ENCODE measurements at places on chromosomes 11 and 22.

- no peak for DNase-seq
Measured at GRCh38 chr22:19904935-19905334, 36.6 kb upstream of the COMT start.

GRCh38 chr22:19597399-19597735, 73.2 kb upstream of the CLDN5 start:
- DNase-seq = no peak

- DNase-seq = no peak
Measured at GRCh38 chr11:65892661-65893317, 2.3 kb downstream of the CCDC85B start.

- DNase-seq = no peak
Measured at GRCh38 chr11:41895081-41895480, 435.6 kb upstream of the LRRC4C start.

DNA sequence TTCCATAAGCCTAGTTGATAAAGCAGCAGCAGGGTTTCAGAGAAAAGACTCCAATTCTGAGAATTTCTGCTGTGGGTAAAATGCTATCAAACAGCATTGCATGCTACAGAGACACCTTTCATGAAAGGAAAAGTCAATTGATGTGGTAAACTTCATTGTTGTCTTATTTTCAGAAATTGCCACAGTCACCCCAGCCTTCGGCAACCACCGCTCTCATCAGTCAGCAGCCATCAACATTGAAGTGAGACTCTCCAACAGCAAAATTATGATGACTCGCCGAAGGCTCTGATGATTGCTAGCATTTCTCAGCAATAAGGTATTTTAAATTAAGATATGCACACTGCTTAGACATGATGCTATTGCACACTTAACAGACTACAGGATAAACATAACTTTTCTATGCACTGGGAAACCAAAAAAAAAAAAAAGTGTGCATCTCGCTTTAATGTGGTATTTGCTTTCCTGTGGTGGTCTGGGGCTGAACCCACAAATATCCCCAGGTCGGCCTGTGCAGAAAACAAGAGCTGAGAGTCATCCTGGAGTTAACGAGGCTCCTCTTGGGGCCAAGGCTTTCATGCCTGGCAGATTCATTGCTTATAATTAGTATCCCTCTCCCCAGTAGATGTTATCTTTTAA, 192.1 kb downstream of the CTTN start:
- DNase-seq = no peak

GRCh38 chr11:47980907-47981621, 705 bp downstream of the PTPRJ start:
- peak; percentile 60 for DNase-seq

DNA sequence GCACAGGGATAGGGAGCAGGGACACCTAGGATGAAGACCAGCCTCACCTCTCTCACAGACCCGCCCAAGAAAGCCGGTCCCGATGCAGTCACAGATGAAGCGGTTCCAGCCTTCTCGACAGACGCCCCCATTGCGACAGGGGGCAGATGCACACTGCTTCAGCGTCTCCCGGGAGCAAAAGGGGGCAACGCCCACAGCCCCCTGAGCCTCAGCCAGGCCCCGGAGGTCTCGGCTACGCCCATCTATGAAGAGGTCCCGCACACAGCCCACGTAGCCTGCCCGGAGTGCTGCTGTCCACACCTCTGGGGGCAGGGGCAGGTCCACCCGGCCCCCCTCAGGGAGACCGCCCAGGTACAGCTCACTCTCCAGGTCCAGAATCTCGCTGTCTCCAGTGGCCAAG, 62.3 kb downstream of the NRXN2 start:
- no peak for DNase-seq

GRCh38 chr11:45212566-45213315, 66.3 kb downstream of the PRDM11 start:
- peak; percentile 46 for DNase-seq

GRCh38 chr22:44256556-44257485, 55.9 kb downstream of the SHISAL1 start:
- DNase-seq = no peak

DNA sequence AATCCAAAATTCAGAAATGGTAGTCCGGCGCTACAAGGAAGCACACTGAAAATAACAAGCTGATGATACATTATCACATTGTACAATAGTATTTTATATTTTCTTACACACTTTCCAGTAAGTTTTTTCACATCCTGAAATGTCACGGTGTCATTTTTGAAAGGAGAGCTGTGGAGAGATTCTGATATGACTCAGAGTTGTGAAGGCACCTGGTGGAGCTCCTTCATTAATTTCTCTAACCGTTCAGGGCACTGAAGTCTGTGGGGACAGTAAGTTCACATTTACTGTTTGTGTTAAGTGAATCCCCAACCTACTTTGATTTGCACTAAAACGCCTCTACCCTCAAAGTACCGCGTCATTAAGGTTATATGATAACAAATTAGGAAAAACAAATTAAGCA, 13.3 kb downstream of the LDHAL6A start:
- DNase-seq = no peak

- DNase-seq = no peak
Measured at GRCh38 chr11:11284481-11284880, 68.6 kb downstream of the CSNK2A3 start.

- DNase-seq = no peak
Measured at GRCh38 chr11:102320188-102320587, 2.9 kb downstream of the BIRC3 start.

DNA sequence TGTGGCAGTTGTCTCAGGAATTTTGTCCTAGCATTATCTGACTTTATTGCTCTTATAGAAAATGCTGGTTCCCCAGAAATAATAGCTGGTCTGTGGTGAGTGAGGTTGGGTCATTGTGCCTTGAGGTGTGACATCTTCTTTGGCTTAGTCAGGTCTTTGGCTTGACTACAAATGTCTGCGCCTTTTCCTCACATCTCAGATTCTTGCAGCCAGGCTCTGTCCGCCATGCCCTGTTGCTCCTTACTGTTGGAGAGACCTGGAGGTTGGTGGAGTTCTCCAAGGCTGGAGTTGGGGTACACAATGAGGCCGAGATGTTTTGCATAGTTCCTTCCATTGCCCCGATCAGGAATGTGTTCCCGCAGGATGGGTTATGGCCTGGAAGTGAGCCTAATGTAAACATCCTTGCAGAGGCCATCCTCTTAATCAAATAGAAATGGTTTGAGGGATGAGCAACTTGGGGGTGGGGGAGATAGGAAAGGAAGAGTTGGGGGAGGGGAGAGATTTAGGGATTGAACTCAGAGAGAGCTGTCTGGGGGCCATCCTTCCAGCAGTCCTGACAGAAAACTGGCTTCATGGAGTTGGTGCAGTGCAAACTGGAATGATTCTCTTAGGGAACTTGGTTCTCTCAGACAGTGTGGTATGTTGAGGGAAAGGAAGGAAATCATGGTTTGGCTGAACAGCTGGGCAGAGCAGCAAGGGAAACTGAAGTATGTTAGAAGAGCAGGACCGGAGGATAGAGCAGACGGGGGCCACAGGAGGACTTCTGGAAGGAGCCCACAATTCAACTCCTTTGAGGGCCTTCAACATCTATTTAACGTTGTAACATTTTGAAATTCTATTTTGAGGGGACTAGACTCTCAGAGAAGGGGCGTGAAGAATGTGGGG, 49.9 kb downstream of the ZBTB16 start:
- no peak for DNase-seq

DNA sequence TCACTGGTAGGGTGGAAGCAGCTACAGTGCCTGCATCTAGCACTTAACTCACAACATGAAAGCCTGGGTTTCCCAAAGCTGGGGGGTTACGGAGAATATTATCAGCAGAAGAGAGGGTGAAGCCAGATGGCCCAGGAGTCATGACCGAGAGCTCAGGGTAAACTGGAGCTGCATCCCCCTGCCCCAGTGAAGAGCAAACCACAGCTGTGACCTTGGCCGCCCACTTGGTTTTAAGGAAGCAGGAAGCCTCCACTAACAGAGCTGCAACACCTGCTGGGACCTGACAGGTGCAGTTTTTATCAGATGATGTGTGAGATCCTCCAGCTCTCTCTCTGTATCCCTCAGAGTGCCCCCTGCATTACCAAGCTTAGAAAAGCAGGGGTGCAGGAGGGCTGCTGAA, 20.9 kb downstream of the TCP11L1 start:
- DNase-seq = no peak

- no peak for DNase-seq
Measured at GRCh38 chr11:134503596-134503995, 91.6 kb upstream of the B3GAT1 start.

DNA sequence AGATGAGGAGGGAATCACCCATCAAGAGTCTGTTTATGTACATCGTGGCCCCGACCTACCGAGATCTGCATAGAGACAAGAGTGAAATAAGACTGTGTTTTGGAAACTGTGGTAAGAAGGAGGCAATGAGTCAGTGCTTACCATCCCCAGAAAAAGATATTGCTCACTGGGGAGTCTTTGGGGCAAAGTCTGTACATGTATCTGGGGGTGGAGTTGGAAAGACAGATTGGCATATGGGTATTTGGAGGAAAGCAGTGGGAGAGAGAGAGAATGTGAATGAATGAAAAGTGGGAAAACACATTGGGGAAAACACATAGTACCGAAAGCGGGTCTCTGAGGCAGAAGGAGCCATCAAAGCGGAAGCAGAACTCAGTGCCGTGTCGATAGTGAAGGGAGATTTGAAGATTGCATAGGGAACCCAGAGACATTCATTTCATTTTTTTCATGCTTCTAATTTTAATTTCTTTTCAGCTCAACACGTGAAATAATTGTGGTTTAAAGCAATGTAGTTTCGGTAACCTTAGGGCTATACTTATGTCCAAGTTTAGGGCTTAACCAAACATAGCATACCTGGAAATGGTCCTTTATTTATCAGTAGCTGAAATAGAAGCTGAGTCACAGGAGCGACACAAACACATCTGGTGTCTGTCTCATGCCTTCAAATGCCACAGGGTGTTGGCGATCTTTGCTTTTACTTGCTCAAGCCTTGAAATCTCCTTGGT, 98.6 kb upstream of the CD44 start:
- no peak for DNase-seq

DNA sequence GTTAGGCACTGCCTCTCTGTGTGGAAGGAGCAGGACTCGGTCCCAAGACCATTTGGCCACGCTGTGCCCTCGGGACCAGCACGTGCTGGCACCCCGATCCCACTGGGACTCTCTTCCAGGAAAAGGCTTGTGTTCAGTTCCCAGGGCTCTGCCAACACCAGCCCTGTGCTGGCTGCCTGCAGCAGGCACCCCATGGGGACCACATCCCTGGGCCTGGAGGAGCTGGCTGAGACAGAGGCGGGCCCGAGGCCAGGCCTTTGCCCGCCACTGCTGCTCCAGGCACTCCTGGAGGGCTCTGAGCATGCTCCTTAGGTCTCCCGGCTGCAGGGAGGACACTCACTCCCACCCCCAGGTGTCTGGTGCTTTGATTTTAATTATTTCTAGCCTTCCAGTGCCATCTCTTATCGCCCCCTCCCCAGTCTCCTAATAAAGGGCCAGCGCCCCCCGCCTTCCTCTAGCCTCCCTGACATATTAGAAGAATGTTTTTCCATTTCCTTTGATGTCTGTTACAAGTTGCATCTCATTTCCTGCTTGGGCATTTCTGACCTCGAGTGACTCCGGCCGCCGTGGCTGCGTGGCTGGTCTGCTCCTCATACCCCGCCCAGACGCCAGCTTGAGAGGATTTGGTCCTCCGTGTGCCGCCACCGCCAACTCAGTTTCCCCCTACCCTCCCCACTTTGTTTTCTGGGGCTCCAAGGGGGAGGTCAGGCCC, 14.4 kb downstream of the CDKN1C start:
- DNase-seq = no peak

GRCh38 chr11:57331720-57332119, 4.0 kb downstream of the SSRP1 start:
- no peak for DNase-seq

- no peak for DNase-seq
Measured at GRCh38 chr11:48134221-48134922, 82.2 kb upstream of the OR4B1 start.

DNA sequence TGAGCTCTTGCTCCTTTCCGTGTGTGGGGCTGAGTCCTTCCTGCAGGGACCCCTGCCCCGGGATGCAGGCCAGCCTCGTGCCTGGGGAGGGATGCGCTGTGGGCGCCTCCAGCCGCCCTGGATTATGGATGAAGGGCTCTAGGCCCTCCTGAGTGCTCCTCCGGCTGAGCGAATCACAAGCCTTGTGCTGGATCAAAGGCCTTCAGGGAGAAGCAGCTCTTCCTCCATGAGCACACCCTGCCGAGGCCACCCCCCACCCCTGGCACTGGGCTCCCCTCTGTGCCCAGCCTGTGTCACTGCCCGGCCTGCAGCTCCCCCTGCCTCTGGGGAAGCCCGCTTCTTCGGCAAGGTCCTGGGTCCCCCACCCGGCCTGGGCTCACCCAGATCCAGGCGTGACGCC, 43.8 kb downstream of the BRSK2 start:
- no peak for DNase-seq

DNA sequence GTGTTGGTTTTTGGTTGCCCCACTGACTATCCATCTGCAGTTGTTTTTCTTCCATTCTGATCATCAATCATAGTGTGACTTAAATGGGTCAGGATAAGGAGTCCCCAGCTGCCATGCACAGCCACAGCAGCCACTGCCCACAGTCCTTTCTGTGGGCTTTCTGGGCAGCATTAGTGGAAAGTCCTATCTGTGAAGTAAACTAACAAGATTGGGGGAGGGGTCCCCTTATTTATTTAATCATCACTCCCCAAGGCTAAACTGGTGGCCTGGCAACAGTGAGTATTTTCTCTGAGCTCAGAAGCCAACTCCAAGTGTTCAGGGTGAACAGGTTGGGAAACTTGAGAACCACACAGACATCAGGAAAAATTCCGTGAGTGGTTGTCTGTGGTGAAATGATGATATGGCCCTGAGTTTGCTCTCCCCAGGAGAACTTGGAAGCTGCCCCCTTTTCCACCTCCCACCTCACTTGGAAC, 145.0 kb downstream of the CCDC34 start:
- DNase-seq = no peak
